Activated CD4-positive, alpha-beta memory T cell treated with anti-CD3 and anti-CD28 coated beads, Interleukin-2, amount 10 ng/mL, durations not matched to agents 7 days and 5 days (primary cell): ENCODE measurements at places on chromosomes 4 and X. TPM values are rescaled to one million over a fixed set of nuclear protein-coding genes. Genes with fewer than 3 reads are reported as not detected.

AFF2 gene
- total RNA-seq: 0.13 TPM

RAB9B gene
- total RNA-seq: 0.45 TPM

TENT5D gene
- total RNA-seq: not detected

GUCY1B1 gene
- total RNA-seq: not detected

ZMAT1 gene
- 3.0 TPM for total RNA-seq

TMPRSS11D gene
- total RNA-seq: not detected

- no peak for DNase-seq
Observed at GRCh38 chr4:76486588-76487276, 51.7 kb downstream of the SHROOM3 start.

GRCh38 chrX:16970977-16971376 is 24.5 kb downstream of the REPS2 start:
- no peak for DNase-seq

DNA sequence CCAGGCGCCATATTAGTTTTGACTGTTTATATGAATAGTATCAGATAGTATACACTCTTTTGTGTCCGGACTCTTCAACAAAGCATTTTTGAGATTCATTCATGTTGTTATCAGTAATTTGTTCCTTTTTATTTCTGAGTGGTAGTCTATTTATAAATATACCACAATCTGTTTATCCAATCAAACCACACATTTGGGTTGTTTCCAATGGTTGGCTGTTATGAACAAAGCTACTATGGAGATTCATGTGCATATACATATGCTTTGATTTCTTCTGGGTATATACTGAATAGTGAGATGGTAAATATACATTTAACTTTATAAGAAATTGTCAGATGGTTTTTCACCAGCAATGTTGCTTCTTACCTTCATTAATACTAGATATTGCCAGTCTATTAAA is 36.8 kb upstream of the TAPT1 start:
- no peak for DNase-seq

- DNase-seq: no peak
Observed at GRCh38 chr4:153771046-153771445, 11.2 kb upstream of the RNF175 start.

DNA sequence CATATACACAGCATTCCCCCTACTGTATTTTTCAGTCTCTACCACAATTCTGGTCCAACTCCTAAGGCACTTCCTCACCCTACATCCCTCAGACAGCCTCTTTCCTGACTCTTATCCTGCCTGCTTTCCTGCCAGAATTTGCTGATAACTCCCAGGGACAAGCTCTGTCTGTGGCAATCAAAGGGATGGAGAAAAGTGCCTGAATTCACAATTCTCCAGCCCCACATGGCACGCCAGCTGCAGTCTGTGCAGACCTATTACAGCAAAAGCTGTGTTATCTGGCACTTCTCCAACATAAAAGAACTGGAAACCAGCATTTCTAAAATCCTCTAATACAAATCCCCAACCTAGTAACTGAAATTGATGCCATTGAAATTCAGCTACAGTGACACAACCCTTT is 404.8 kb downstream of the KLHL13 start:
- DNase-seq: no peak

DNA sequence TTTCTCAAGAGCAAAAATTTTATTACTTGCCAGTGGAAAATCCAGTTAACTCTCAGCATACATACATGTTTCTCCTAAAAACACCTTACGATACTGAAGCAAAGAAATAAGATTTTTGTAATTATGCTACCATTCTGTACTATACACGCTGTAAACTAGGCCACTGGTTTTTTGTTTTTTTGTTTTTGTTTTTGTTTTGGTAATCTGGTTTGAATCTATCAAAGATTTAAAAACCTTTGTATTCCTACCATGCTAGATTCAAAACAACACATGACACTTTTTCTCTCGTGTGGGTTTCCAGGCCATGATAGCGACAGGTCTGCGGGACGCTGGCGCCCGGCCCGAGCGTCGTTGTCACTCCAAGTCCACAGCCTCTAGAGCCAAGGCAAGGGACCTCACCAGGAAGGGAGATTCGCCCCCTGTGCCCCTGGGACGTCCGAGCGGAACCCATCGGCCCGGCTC is 723 bp downstream of the TMEM192 start:
- no peak for DNase-seq

DNA sequence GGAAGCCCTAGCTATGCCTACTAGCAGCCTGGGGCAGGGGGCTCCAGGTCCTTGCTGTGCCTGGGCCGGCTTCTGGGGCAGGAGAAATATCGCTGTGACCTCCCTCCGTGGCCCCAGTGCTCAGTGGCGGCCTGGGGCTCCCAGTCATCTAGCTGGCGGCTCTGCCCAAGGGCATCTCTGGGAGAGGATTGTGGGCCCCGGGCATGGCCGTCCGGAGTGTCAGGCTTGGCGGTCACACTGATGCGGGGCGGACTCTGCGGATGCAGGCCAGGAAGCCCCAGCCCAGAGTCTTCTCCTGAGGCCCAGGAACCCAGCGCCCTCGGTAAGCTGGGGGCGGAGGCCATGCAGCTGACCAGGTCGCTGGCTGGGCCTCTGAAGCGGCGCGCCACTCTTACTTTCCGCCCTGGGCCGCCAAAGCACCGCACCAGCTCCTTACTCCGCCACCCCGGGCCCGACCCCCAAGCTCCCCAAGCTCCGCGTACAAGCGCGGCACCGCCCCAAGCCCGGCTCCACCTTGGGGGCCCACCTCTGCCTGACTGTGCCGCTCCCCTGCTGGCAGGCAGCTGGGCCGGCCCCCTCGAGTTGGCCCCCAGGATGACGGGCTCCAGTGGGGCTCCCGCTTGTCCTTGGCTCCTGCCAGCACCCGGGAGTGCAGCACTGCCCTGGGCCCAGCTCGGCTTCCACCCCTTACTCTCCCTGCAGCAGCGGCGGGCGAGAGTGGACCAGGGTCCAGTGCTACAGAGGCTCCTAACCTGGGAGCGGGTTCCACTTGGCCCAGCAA is 720.0 kb downstream of the PCDH18 start:
- DNase-seq: no peak

- no peak for DNase-seq
Observed at GRCh38 chrX:137915466-137915865, 349.5 kb downstream of the ZIC3 start.

DNA sequence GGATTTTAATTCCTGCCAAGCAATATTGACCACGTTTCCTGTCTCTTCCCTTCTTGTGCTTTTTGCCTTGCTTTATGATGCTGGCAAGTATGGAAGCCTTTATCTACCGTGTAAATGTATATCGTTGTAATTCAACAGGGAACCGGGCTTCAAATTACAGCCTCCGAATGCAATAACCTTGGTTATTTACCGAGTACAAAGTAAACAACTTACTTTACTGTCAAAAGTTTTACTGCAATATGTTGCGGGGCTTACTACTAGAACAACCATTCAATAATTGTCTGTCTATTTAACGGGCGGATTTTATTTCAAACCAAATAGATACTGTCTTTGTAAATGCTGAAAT is 73.1 kb downstream of the PALLD start:
- DNase-seq: no peak

DNA sequence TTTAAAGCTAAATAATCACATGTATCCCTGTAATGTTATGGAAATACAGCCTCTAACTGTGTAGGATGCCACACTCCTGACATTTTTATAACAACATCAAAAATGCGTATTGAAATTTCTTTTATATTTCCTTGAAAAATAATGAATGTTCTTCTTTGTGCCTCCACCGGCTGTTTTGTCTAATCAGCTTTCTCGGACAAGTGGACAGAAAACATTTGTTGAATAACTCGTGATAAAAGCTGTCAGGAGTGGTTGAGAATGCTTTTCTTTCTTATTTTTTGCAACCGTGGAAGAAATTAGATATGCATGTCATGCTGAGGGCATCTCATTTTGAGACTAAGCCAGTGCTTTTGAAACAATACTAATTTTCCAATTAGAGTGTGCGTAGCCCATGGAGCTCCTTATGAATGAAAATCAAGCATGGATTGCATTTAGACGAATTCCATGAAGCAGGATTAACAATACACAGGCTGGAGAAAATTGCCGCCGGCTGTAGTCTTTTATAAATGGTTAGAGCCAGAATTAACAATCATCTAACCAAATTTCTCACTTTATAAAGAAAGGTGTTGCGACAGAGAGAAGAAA is 614.5 kb upstream of the LCORL start:
- no peak for DNase-seq
